Stimulated activated CD4-positive, alpha-beta T cell treated with anti-CD3 and anti-CD28 coated beads, Interleukin-12 subunit alpha, Interleukin-12 subunit beta, amount 100 ng/mL, for 24 hours (primary cell): ENCODE measurements at places on chromosomes 6 and 20.

DNA sequence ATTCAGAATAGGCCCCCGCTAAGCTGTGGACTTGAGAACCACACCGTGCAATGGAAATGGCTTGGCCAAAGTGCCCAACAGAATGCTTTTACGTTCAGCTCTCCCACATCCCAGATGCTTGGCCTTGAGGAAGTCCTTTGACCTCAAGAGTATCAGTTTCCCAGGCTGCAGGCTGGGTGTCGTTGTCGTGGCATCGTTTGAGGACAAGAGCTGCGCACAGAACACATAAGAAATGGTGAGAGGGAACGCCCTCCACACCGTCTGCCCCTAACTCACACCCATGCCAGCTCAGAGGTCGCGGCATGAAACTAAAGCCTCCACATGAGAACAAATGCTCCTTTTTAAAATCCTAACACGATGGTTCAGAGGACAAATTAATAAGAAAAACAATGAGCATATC, 37.0 kb downstream of the NFATC2 start:
- no peak for DNase-seq

DNA sequence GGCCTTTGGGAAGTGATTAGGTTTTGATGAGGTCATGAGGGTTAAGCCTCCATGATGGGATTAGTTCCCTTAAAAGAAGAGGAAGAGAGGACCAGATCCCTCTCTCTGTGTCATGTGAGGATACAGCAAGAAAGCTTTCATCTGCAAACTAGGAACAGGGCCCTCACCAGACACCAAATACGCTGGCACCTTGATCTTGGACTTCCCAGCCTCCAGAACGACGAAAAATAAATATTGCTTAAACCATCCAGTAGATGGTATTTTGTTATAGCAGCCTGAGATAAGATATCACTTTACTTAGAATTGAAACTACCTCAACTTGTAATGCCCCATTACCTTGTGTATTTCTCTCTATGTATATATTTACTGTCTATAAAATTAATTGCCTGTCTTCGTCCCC, 65.4 kb upstream of the NNAT start:
- no peak for DNase-seq

DNA sequence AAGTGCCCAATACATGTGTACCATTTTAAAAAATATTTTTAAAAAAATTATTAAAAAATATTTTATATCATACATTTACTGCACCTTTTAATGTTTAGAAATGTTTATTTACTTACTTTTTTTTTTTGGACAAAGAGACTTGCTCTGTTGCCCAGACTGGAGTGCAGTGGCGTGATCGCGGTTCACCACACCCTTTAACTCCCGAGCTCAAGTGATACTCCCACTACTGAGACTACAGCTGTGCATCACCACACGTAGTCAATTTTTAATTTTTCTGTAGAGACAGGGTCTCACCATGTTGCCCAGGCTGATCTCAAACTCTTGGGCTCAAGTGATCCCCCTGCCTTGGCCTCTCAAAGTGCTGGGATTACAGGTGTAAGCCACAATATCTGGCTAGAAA, 9.2 kb upstream of the SIRPG start:
- no peak for DNase-seq

- no peak for DNase-seq
Measured at GRCh38 chr6:82914511-82914910, 151.1 kb downstream of the UBE3D start.

DNA sequence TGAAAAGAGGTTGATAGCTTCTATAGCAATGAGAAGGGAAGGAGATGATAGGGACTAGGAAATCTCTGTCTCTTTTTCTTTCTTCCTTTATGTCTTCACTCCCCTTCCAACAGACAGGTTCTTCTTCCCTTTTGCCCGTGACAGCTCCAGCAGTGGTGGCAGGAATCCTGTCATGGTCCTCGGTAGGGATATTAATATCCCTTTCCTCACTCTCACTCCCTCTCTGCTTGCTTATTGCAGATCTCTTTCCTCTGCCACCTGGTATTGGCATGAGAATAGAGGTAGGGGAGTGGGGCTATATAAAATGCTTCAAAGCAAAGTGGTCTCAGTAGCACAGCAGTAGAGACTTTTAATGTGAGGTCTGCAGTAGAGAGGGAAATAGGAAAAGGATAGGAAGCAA, 19.7 kb downstream of the RAD21L1 start:
- DNase-seq = no peak

GRCh38 chr6:43657221-43657802, 12.5 kb downstream of the RSPH9 start:
- DNase-seq = no peak
